ENCODE measurements at places on chromosomes 11 and 22.

DNA sequence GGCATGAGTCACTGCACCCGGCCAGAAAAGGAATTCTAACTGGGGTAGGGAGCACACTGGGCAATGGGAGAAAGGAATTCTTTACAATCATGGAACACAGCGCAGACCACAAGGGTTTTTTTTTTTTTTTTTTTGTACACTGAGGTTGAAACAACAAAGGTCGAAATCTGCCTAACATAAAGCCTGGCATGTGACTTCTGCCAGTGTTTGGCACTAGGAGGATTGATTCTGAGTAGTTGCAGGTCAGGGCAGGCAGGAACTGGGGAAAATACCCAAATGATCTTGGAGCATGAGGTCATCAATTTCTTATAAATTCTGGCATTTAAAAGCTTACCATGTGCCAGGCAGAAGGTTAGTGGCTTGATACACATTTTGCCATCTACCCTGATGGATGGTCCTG, 202.0 kb upstream of the SNX19 start:
- DNase-seq, result no peak

- DNase-seq, result no peak
Observed at GRCh38 chr11:131146827-131147490, 223.5 kb upstream of the NTM start.

GRCh38 chr22:20299746-20300136, 20.1 kb downstream of the DGCR6L start:
- no peak for DNase-seq

GRCh38 chr22:30828187-30829155, 133.8 kb downstream of the OSBP2 start:
- no peak for DNase-seq

DNA sequence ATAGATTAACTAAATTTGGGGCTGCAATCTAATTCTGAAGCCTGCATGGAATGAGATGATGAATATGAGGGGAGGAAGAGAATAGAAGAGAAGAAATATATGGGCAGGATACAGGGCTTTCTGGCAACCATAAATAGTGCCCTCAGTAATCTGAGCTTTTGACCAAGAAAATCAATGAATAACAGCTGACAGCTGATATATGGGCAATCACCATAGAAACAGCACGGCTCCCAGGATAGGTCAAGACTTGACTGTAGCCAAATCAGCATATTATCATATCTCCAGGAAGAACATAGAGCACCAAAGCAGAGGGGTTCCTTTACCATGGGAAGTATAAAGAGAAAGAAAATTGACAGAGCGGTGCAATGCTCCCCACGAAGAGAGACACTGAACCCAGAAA, 643.8 kb upstream of the TENM4 start:
- DNase-seq, result no peak

DNA sequence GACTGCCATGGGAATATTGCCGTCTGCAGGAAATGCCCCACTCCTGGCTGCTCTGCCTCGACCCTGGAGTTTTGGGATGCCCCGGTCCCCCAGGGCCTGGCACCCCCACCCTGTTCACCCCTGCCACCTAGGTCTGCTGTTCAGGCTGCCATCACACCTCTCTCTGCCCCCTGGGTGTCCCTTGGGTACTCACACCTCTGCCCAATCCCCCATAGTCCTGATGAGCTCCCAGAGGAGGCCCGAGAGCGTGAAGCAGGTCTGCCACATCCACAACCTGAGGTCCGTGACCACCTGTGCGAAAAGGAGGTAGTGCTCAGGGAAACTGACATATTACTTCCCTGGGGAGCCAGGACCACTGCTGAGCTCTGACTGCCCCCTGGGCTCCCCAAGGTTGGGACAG, 20.2 kb upstream of the DRICH1 start:
- no peak for DNase-seq

DNA sequence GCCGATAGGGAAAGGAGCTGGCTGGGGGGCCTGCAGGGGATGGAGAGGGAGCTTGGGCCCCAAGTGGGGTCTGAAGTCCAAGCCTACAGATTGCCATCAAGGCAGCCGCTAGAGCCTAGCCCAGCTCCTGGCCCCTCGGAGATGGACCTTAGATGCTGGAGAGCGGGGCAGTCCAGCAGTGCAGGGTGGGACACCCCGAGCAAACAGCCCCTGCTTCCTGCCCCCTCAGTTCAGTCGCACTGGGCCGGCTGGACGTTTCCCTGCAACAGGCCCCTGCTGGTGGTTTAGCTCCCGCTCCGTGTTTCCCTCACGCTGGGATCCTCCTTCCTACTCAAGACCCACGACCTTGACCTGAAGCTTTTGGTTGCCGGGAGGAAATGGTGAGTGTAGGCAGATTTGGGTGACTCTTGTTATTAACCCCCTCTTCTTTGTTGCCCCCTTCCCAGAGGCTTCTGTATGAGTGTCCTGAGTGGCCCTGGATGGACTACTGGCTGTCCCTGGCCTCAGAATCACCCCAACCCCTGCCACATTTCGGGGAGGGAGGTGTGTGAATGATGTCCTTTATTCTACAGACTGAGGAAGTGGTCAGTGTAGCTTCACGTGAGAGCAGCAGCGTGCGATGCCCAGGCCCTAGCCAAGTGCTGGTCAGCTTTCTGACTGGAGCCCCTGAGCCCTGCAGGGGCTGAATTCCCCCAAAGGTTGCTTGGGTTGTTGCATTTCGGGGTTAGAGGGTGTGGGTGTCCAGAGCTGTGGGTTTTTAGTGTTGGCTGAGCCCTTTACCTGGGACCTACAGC, 2.7 kb downstream of the ST3GAL4 start:
- DNase-seq, result no peak

GRCh38 chr11:120295099-120295498, 30.0 kb upstream of the TLCD5 start:
- DNase-seq, result no peak

- DNase-seq, result no peak
Observed at GRCh38 chr22:41254230-41254629, 13.5 kb upstream of the CHADL start.

GRCh38 chr11:124918950-124919349, at the start of gene HEPN1:
TSS of gene HEPN1 (plus strand) at chr11:124919250.
- DNase-seq, result no peak

DNA sequence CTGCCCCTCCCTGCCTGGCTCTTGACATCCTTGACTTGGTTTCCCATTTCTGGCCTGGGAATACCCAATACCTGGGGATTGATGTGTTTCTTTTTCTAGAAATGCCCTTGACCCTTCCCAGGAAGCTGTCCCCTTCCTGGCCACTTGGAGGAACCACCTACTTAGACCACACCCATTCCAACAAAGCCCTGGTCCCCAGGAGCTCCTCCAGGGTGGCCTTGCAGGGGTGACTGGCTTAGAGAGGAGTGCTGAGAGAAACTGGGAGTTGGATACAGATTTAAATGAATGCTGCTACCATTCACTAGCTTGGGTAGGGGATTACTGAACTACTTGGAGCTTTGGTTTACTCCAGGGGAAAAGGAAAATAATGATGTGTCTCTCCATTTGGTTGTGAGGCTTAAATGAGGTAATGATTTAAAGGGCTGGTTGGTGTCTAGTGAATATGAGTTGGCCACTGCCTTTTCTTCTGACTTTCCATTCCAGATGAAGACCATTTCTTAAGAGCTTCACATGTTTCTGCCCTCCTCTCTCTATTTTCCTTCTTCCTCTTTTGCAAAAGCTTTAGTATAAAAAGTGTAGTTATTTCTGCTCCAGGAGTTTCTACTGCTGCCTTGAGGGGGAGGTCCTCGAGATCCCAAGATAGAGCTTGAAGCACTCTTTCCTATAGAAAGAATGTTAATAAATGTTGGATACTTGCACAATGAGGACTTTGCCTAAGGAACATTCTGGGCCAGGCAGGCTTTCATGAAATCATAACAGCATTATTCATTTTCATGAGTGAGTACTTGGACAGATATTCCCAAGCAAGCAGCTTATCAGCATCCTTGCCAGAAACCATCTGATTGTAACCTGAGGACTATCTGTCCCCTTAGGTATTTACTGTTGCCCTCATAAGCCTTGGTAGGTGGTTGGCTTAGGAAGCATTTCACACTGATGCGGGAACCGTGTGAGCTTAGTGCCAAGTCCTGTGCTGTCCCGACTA, 22.4 kb downstream of the PANX1 start:
- DNase-seq, result no peak

GRCh38 chr11:13339195-13340153, 61.9 kb downstream of the BMAL1 start:
- no peak for DNase-seq

GRCh38 chr11:126060757-126061171, 1.9 kb downstream of the CDON start:
- DNase-seq, result no peak

DNA sequence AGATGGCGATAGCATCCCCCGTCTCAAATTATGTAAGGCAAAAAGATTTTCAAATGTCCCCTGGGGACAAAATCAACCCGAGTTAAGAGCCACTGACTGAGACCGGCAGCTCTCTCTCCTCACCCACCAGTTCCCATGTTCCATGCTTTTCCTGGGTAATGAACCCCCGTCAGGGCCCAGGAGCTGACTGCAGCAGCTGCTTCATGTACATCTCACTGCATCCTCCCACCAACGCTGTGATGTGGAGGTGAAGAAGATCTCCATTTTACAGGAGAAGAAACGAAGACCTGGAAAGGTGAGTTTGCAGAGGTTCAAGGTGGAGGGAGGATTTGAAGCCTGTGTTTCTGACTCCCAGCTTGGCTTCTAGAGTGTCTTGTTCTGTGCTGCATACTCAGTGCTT, 481.1 kb downstream of the MIAT start:
- no peak for DNase-seq

DNA sequence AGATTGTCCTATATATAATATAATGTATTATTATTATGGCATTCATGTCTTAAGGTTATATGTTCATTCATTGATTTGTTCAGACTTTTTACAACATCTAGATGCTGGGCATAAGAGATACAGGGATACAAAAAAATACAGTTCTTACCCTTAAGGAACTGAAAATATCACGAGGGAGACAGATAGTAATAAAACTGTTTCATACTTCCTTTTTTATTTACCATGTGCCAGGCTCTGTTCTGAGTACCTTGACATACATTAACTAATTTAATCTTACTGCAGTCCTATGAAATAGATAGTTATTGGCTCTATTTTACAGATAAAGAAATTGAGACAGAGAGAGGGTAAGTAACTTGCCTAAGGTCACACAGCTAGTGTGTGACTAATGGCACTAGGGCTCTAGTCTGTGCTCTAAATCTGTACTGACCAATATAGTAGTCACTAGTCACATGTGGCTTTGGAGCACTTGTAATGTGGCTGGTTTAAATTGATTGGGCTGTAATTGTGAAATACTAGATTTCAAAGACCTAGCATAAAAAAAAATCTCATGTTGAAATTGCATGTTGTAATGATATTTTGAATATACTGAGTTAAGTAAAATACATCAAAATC, 21.3 kb downstream of the TRIM44 start:
- DNase-seq, result no peak

- DNase-seq, result no peak
Observed at GRCh38 chr11:35491231-35491871, 34.1 kb downstream of the PAMR1 start.

- DNase-seq, result no peak
Observed at GRCh38 chr11:27215471-27216269, 147.3 kb downstream of the CCDC34 start.

DNA sequence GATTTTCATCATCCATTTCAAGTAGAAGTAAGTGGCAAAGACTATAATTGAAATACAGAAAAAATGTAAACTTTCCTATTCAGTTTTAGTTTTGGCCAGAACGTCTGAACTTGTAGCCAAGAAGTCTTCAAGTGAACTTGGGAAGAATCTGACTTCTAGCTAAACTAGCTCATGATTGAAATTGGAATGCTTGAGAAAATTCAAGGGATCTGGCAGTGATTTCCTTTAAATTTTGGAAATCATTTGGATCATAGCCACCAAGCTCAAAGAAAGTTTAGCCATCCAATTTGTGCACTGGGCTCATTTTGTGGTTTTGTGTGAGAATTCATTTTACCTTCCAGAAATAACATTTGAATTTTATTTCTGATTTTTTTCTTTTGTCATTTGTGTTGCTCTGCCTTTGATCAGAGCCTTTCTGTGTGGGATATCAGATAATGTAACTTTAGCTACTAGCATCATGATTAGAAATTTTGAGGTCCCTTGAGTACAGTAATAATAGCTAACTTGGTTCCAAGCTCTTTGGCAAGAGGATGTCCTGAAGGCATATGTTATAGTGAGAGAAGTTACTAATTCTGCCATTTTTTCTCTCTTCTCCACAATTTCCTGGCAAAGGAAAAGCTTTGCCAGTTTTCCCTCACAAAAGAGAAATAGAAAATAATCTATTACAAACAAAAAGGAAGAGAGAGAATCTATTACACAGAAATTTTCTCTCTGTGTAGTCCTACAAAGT, 2123.7 kb upstream of the RAG2 start:
- DNase-seq, result no peak

DNA sequence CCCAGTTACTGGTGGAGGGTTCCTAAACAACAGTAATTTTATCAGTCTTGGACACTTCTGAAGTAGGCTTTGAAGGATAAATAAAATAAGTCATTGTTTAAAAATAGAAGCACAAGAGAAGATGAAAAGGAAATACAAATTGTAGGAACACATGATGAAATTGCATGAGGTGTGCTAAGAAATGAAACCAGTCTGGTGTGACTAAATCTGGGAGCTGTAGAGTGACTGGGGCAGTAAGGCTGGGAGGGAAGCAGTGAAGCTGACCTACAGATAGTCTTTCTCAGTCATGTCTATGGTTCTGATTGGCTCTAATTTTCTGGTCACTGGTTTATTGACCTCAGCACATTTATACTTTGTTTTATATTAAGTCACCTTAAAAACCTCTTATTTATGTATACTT, 139.1 kb downstream of the SLC17A6 start:
- DNase-seq, result no peak

GRCh38 chr22:35835998-35836691, 118.5 kb downstream of the APOL5 start:
- peak; percentile 61 for DNase-seq

DNA sequence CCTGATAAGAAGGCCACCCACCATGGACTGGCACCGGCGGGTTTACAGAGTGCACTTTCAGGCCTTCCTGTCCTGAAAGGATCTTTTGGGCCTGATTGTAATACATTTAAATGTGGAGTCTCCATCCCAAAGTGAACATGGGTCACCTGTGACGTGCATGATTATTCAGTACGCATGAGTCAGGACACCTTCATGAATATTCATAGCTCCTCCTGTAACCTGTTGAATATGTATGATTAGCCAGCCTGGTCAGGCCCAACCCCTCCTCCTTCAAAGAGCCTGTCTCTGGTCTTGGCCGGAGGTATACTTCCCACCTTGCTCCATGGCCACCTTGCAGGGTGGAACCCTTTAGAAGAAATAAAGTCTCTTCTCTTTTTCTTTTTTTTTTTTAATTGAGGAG, 75.9 kb upstream of the NUP50 start:
- DNase-seq, result no peak

Measured in Caco-2 (cell line).